ENCODE measurements at places on chromosomes 1 and 21. TPM values are rescaled to one million over a fixed set of nuclear protein-coding genes. Genes with fewer than 3 reads are reported as not detected.

Gene TAS1R2
- total RNA-seq: not detected

Gene GNG4
- under 0.01 TPM for total RNA-seq

Gene ELAPOR1
- total RNA-seq: 0.39 TPM

Gene TMCC2
- 3.3 TPM for total RNA-seq

Gene DENND4B
- total RNA-seq: 28.8 TPM

Gene DEPDC1
- total RNA-seq: 3.2 TPM

Gene RUNX1
- total RNA-seq: 48.6 TPM

Gene NTMT2
- total RNA-seq: not detected

Gene HHAT
- total RNA-seq: 11.4 TPM

Gene EPHA2
- total RNA-seq: 76.8 TPM

Gene CCDC18
- 5.1 TPM for total RNA-seq

Gene LMX1A
- total RNA-seq: not detected

Gene IL19
- not detected for total RNA-seq

Gene IL23R
- not detected for total RNA-seq

Gene CDK18
- total RNA-seq: 11.1 TPM

Gene KCNA3
- total RNA-seq: 0.07 TPM

Gene PRDM16
- total RNA-seq: 11.6 TPM

Gene DIRAS3
- total RNA-seq: 8.8 TPM

Gene MX1
- 3.1 TPM for total RNA-seq

Gene NTNG1
- 6.4 TPM for total RNA-seq
